ENCODE measurements at places on chromosomes 2 and 18. TPM values are rescaled to one million over a fixed set of nuclear protein-coding genes. Genes with fewer than 3 reads are reported as not detected.

GRCh38 chr2:30541680-30542079 lies 94.6 kb downstream of the LCLAT1 start:
- no peak overlapping the region for H3K27ac ChIP-seq
- peaks cover 31% of the 10 kb centered on the region for H3K36me3 ChIP-seq
- H3K4me1 ChIP-seq, result peaks cover 1% of the 10 kb centered on the region
- DNase-seq, result no peak
- no peaks in the 10 kb centered on the region for H3K27me3 ChIP-seq
- no peak overlapping the region for H3K4me3 ChIP-seq

RGPD8 gene
- 5.5 TPM for total RNA-seq

DNA sequence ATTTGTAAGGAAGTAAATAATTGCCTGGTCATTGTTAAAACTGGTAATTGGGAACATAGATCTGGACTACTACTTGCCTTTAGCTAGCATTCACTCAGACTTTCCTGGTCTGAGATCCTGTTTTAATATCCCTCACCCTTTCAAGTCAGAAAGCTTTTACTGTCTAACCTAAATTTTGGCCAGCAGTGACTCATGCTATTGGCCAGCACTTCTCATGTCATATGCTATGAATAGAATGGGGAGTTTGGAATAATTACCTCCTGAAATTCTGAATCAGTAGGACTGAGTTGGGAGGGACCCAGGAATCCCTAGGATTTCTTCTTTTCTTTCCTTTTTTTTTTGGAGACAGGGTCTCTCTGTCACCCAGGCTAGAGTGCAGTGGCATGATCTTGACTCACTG lies 19.3 kb downstream of the STK36 start:
- H3K27ac ChIP-seq, result no peak overlapping the region
- H3K36me3 ChIP-seq, result peaks cover 5% of the 10 kb centered on the region
- no peak overlapping the region for H3K4me3 ChIP-seq

- peak overlapping the region; percentile 96 for H3K27ac ChIP-seq
- H3K27me3 ChIP-seq, result peaks cover 30% of the 10 kb centered on the region
- DNase-seq, result no peak
- peaks cover 20% of the 10 kb centered on the region for H3K4me1 ChIP-seq
- H3K36me3 ChIP-seq, result peaks cover 21% of the 10 kb centered on the region
Observed at GRCh38 chr18:12306752-12307700, 1.0 kb upstream of the TUBB6 start.

KIF1A gene
- total RNA-seq, result 112 TPM

DNA sequence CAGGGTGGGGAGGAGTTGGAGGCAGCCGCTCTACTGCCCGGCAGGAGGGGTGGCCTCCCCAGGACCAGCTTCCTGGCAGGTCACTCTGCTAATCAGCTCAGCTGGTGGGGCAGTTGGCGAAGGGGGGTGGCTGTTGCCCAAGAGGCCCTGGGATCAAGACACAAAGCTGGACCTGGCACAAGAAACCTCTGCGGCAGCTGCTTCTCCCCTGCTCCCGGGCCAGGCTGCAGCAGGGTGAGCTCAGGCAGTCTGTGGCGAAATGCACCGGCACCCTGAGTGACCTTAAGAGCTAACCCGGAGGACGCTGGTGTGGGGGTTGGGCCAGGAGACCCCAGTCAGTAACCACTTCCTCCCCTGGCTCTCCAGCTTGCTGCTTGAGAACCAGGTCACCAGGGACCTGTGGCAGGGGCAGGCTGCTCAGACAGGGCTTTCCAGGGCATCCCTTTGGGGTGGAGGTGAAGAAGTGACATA lies 31.1 kb downstream of the TOGARAM2 start:
- H3K27ac ChIP-seq, result no peak overlapping the region
- peaks cover 13% of the 10 kb centered on the region for H3K27me3 ChIP-seq
- H3K4me1 ChIP-seq, result peaks cover 28% of the 10 kb centered on the region
- H3K4me3 ChIP-seq, result no peak overlapping the region
- no peaks in the 10 kb centered on the region for H3K36me3 ChIP-seq

DNA sequence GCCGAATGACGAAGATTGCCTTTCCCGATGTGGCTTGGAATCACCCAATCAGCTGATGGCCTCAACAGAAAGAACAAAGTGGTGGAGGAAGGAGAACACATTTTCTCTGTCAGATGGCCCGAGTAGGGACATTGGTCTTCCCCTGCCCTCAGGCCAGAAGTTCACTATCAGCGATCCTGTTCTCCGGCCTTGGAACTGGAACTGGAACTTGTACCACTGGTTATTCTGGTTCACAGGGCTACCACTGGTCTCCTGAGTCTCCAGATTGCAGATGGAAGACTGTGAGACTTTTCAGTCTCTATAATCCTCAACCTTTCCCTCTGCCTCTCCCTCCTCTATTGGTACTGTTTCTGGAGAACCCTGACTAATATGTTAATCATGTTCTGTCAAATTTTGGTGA lies 180.4 kb downstream of the ANKRD30B start:
- H3K27ac ChIP-seq, result no peak overlapping the region
- no peak overlapping the region for H3K4me3 ChIP-seq
- no peaks in the 10 kb centered on the region for H3K27me3 ChIP-seq
- no peaks in the 10 kb centered on the region for H3K36me3 ChIP-seq
- H3K4me1 ChIP-seq, result no peaks in the 10 kb centered on the region

GRCh38 chr18:30491815-30492551 lies 550.6 kb downstream of the DSC3 start:
- no peak overlapping the region for H3K4me3 ChIP-seq
- no peak for DNase-seq
- no peaks in the 10 kb centered on the region for H3K36me3 ChIP-seq
- H3K4me1 ChIP-seq, result no peaks in the 10 kb centered on the region
- H3K27me3 ChIP-seq, result no peaks in the 10 kb centered on the region
- no peak overlapping the region for H3K27ac ChIP-seq

GRCh38 chr2:120978359-120979050 lies 242.8 kb downstream of the GLI2 start:
- H3K36me3 ChIP-seq, result peaks cover 26% of the 10 kb centered on the region
- peak overlapping the region; percentile 34 for H3K27ac ChIP-seq
- no peak overlapping the region for H3K4me3 ChIP-seq

Data from type B pancreatic cell (in vitro differentiated cells).